ENCODE measurements at places on chromosomes 5 and 9.

- DNase-seq: peak; percentile 93
Observed at GRCh38 chr9:119400606-119401005, 31.4 kb upstream of the BRINP1 start.

GRCh38 chr9:18614651-18615050, 140.7 kb downstream of the ADAMTSL1 start:
- no peak for DNase-seq

GRCh38 chr5:109589986-109590385, 99.7 kb upstream of the MAN2A1 start:
- no peak for DNase-seq

DNA sequence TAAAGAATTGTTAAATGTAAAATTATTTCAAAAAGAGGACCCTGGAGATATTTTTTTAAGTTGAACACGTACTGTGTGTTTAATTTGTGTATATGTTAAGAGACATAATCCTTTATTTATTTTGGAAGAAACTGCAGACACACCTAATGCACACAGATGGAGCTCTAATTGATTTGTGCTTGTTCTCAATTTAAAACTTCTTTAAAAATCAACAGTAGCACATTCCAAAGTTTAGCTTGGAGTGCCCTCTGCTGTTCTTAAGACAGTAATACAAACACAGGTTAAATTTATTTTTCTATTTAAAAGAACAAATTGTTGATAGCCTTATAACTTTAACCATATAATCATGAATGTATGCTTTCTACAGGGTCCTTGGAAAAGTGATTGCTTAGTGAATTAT, 277.6 kb upstream of the ADAMTS16 start:
- DNase-seq: peak; percentile 64

DNA sequence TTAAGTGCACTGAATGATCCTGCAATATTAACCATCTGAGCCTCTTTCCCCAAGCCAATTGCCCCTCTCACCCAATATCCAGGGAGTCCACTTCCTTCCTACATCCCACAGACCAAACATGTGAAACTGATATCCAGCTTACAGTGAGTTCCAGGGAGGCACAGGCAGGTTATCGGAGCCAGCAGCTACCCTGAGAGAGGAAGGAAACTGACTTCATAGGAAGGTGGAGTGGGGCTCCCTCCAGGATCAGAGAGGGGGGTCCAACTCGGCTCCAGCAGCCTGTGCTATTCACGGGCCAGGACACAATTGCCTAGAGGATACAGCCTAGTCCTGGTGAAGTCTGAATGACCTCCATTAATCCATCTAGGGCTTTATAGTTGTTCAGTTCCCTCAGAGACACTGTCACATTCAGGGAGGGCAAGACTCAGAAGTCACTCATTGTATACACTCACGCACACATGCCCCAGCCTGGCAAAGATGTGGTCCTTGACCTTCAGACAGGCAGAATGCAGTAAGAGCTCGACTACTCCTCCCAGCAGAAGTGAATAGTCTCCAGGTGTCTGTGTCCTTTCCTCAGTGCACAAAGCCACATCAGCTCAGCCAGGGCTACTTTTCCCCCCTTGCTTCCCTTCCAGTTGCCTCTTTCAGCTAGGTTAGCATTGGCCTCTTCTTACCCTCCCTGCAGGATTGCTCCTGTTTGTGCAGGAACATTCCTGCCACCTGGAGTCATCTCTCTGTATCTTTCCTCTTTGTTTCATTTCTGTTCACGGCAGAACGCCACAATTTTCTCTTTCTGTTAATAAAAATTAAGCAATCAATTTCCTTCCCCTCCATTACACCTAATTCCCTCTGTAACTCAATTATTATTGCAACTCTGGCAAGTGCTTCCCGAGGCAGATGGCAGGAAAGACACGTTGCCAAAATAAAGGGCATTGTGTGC, 501.7 kb downstream of the ARHGEF28 start:
- peak; percentile 56 for DNase-seq

DNA sequence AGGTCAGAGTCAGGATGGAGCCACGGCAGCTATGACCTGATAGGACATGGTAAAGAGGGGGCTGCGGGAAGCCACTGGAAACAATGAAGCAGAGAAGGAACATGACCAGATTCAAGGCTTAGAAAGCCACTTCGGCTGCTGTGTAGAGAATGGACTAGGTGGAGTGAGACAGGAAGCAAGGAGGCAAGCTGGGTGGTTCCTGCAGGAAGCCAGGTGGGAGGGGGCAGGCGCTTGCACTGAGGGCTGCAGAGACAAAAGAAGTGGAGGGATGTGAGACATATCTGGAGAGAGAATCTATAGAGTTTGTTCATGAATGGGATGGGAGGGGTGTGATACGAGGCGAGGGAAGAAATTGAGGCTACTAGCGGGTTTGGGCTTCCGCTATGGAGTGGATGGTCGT, 19.0 kb upstream of the N4BP3 start:
- no peak for DNase-seq

DNA sequence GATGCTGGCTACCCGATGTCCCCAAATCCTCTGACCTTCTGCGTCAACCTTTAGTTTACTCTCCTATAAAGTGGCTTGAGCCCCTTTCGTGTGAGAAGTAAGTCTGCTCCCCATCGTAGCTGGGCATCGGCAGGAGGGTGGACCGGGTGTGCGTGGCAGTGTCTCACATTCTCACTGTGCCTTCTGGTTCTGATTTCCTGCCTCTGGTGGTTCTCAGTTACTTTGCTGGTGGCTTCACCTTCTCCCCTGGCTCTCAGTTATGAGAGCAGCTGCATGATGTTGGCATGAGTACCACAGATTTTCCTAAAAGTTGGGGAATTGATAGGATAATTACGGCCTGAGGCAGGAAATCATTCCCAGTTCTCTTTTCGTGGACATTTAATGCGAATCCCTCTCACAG, 47.0 kb upstream of the RPS23 start:
- no peak for DNase-seq

GRCh38 chr5:93294996-93295395, 286.0 kb downstream of the NR2F1-AS1 start:
- no peak for DNase-seq

DNA sequence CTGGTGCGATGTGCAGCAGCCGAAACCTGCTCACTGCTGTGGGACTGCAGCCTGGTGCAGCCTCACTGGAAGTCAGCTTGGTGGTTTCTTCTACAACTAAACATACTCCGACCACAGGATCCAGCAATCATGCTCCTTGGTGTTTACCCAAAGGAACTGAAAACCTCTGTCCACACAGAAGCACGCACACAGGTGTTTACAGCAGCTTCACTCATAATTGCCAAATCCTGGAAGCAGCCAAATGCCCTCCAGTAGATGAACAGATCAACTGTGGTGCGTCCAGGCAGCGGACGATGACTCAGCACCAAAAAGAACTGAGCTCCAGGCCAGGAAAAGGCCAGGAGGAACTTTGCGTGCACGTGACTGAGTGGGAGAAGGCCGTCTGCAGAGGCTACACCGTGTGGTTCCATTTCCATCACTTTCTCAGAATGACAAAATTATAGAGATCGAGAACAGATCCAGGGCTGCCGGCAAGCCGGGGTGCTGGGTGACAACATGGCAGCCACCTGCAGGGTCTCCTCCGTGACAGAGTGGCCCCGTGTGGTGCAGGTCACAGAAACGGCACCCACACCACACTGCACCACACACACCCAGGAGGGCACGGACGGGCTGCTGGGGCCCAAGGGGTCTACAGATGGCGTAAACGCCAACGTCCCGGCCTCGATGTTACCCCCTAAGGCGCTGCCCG, 23.1 kb upstream of the NSMF start:
- DNase-seq: peak; percentile 31

DNA sequence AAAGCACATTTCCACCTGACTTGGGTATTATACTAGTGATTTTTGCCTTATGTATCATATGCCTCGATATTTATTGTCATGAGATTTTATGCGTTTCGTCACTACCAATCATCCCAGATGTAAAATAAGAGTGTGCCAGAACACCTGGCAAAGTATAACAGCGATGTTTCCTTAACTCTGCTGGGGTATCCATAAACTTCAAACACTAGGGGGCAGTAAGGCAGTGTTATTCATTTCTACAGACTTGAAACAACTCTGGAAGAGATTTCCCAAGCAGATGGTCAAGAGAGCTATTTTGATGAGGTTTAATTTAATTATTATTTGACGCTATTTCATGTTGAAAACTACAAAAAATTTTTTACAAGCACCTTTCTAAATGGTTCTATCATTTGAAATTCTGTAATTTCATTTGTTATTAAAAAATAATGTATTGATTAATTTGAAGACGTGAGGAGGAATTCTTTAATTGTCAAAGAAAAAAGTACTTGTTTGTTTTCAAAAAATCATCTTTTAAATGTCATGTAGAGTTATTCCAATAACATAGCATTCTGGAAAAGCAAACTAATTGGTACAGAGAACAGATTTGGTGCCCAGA, 388.5 kb upstream of the CTNND2 start:
- DNase-seq: peak; percentile 4

DNA sequence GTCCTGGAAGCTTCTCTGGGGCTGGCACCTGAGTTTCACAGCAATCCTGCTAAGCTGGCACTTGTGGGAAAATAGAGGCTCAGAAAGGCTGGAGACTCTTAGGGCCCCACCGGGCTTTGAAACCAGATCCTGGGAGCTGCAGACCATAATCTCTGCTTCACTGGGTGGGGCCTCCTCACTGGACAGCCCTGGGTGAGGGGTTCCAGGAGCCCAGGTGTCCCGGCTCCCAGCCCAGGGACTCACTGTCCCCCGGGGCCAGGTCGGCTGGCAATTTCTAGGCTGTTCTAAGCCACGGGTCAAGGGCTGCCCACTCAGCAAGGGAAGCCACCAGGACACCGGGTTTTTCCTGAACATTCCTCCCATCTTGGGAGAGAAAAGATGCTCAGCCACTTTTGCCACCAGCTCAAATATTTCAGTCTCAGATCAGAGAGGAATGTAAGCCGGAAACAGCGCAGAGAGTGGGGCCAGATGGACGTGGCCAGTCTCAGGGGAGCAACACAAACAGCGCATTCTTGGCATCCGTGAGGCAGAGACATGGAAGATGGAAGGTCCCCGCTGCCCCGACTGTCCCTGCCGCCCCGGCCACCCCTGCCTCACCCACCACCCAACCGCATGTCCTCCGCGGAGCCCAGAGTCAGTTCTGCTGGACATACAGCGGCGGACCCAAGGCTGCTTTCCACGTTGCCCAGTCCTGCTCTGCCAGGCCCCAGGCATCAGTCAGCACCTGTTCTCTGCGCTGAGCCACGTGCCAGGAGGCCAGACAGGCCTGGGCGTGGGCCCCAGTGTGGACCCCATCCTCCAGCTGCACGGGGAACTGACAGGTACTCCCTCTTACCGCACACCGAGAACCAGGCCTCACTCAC, 72.6 kb downstream of the VAV2 start:
- DNase-seq: no peak

DNA sequence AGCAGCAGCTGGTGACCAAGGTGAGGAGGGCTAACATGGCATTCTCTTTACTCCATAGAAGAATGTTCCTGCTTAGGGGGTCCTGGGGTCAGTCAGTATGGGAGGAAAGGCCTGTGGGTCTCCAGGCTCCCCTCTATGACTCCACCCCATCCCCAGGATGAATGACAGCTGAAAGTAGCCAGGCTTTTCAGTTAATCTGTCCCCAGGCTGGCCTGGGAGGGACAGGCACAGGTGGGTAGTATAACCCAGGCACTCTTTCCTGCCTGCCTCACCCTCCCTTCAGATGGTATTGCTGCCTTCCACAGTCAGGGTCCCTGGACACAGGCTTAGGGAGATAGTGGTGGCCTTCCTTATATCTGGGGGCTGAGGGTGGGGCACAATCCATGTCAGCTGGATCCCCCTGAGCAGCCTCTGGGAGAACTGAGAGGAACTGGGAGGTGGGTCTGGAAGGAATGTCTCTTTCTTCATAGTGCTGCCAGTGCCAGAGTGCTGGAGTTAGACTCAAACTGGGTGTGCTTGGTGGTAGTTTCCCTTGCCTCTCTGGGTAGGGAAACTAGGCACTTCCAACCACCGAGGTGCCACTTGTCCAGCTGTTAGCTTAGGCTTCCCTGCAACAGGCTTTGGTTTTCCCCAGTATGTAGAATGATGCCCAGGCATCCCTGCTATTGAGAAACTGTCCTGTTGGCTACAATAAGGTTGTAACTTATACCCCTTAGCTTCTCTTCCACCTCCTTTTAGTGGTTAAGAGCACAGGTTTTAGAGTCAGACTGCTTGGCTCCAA, 27.8 kb downstream of the LARP1 start:
- DNase-seq: no peak

Measured in kidney tubule cell (primary cell).